Osteocyte (in vitro differentiated cells): ENCODE measurements at places on chromosomes 12 and 14. TPM values are rescaled to one million over a fixed set of nuclear protein-coding genes. Genes with fewer than 3 reads are reported as not detected.

GRCh38 chr14:56539862-56540261, 39.7 kb upstream of the TMEM260 start:
- no peak for DNase-seq

DNA sequence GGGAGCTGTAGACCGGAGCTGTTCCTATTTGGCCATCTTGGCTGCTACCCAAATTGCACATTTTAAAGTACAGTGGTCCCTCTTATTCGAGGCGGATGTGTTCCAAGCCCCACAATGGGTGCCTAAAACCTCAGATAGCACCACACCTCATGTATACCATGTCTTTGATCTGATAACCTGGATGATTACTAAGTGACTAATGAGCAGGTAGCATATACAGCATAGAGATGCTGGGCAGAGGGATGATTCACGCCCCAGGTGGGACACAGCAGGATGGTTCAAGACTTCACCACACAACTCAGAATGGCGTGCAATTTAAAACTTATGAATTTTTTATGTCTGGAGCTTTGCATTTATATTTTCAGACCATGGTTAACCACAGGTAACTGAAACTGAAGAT, 255.0 kb downstream of the AKAP6 start:
- DNase-seq, result no peak

- no peak for DNase-seq
These were observed 649.3 kb downstream of the GALC start for GRCh38 chr14:87343652-87344051.

- DNase-seq, result no peak
These were observed 742.8 kb upstream of the TBX3 start for GRCh38 chr12:115426732-115427131.

Gene CCDC85C
- total RNA-seq, result 4.4 and 5.1 TPM in 2 replicates

GRCh38 chr12:46298261-46298660, 29.4 kb upstream of the SLC38A1 start:
- DNase-seq, result no peak

GRCh38 chr14:54589076-54589475, 22.1 kb downstream of the SAMD4A start:
- DNase-seq, result no peak

- DNase-seq, result no peak
These were observed 55.9 kb downstream of the CCDC92 start for GRCh38 chr12:123916729-123917128.

- DNase-seq, result no peak
These were observed 120.4 kb downstream of the CALM1 start for GRCh38 chr14:90517076-90517841.

GRCh38 chr12:108133482-108133881, 4.4 kb downstream of the WSCD2 start:
- no peak for DNase-seq

Gene MORN3
- 0.11 and 0.29 TPM in 2 replicates for total RNA-seq

- no peak for DNase-seq
These were observed 143.0 kb upstream of the DDHD1 start for GRCh38 chr14:53295985-53296582.

GRCh38 chr12:118741194-118741593, 240.1 kb upstream of the SRRM4 start:
- no peak for DNase-seq

Gene PRKCH
- total RNA-seq, result 10.6 and 11.1 TPM in 2 replicates

GRCh38 chr12:71610031-71610795, 53.4 kb downstream of the ZFC3H1 start:
- no peak for DNase-seq

GRCh38 chr12:5013266-5013730, 30.4 kb upstream of the KCNA5 start:
- no peak for DNase-seq

DNA sequence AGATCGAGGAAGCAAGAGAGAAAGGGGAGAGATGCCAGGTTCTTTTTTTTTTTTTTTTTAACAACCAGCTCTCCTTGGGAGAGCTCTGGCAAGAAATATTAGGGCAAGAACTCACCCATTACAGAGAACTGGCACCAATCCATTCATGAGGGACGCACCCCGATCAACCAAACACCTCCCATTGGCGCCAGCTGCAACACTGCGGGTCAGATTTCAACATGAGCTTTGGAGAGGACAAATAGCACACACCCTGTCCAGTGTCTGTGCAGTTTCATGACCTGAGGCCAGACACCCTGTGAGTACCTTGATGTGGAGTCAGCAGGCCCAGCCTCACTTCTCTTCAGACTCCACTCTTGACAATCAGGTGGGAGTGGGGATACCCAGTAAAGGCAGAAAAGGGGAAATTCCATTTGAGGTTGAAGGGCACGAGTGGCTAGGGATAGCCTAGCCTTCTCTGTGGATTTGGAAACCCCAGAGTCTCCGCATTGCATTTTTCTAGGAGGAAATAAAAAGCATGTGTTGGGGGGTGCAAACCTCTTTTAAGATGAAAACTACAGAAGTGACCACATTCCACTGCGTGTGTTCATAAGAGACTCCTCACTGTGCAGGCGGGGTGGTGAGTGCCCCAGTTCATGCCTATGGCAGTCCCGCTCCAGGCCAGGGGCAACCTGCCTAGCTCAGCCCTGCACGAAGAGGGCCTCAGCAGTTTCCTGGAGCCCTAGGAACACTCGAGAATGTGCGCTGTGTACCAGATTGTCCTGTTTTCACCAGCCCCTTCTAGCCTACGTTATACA, 42.4 kb upstream of the GPATCH2L start:
- no peak for DNase-seq

Gene CAPZA3
- total RNA-seq, result not detected in 2 replicates

Gene GCH1
- total RNA-seq, result 0.31 and 0.43 TPM in 2 replicates

DNA sequence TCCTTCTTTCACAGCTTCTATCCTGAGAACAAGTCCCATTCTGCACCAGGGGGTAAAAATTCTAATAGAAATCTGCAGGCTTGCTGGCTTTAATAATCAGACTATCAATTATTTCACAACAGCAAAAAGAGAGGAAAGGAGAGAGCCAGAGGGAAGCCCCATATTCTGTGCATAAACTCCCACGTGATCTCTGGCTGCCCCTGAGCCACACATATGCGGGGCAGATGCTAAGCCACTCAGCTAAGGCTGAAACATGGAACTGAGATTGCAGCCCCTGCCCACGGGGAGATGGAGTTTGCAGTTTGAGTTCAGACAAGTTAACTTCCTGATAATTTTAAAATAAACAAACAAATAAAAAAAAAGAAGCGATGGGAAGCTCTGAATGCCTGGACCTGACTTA, 254.4 kb upstream of the CCDC196 start:
- DNase-seq, result no peak

DNA sequence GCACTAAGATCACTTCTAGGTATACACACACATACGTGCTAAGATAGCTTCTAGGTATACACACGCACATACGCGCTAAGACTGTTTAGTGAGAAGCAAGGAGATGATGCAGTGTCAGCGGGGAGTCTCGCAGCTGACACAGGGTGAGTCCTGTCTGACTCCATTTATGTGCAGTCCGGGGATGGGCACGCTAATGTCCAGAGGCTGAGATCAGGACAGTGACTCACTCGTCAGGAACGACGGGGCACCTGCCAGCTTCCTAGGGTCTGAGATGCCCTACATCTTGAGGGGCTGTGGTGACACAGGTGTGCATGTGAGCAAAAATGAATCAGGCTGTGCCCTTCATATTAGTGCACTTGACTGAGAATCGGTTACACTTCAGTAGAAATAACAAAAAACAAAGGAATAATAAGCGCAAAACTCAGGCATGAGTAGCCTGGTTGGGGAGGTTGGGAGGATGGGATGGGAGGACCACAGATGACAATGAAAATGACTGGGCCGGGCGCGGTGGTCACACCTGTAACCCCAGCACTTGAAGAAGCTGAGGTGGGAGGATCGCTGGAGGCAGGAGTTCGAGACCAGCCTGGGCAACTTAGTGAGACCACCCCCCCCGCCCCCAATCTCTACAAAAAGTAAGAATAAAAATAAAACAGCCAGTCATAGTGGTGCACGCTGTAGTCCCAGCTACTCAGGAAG, 29.1 kb upstream of the ULK1 start:
- no peak for DNase-seq

Gene GPR84
- not detected in 2 replicates for total RNA-seq

GRCh38 chr12:104459368-104459909, 2.7 kb downstream of the CHST11 start:
- DNase-seq, result no peak

- DNase-seq, result no peak
These were observed 380.0 kb downstream of the ATP23 start for GRCh38 chr12:58321414-58321813.
